ENCODE measurements at places on chromosomes 4 and X.

GRCh38 chr4:7429069-7429416, 5.7 kb downstream of the PSAPL1 start:
- DNase-seq, result no peak

DNA sequence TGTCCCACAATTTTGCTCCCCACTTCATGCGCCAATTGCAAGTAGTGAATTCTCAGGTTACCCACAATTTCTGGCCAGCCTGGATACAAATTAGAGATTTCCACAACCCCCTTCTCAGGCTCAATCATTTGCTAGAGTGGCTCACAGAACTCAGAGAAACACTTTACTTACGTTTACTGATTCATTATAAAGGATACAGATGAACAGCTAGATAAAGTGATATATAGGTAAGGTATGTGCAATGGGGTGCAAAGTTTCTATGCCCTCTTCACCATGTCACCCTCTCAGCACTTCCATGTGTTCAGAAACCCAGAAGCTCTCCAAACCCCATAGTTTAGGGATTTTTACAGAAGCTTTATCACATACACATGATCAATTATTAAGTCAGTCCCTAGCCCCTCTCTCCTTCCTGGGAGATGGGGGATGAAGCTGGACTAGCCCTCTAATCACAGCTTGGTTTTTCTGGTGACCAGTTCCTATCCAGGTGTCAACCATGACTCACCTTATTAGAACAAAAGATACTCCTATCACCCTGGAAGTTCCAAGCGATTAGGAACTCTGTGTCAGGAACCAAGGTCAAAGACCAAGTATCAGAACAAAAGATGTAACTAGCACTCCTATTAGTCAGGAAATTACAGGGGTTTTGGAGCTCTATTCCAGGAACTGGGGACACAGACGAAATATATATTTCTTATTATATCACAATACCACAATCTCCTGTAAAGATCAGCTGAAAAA, 33.5 kb upstream of the PRRG1 start:
- no peak for DNase-seq

- no peak for DNase-seq
Measured at GRCh38 chr4:26786916-26787315, 73.7 kb upstream of the STIM2 start.

DNA sequence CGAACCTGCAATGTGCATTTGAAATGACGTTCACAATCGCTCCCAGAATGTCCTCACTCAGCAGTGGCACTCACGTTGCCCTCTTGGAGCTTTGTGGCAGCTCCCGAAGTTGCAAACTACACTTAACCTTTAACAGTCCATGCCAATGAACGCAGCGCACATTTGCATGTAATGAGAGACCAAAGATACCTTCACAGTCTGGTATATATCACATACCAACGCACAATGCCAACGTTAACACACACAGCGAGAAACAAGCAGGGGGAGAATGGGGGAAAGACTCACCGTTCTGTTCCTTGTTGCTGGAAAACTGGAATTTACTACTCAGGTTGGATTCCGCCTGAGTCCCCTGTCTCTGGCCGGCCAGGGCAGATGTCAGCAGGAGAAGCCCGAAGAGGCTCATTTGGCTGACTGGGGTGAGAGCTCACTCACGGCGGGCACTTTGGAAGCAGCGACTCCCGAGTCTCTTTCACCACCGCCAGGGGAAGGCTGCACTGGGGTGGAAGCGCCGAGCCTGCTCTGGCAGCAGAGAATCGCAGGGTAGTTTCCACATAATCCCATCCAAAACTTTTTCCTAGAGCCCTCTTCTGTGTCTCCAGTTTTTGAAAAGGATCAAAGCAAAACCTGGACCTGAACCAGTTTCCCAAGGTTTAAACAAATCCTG, 966 bp downstream of the PDGFC start:
- no peak for DNase-seq

- no peak for DNase-seq
Measured at GRCh38 chrX:120568609-120569008, 7.8 kb upstream of the CUL4B start.

GRCh38 chr4:176309046-176309445, 10.7 kb upstream of the SPCS3 start:
- no peak for DNase-seq

DNA sequence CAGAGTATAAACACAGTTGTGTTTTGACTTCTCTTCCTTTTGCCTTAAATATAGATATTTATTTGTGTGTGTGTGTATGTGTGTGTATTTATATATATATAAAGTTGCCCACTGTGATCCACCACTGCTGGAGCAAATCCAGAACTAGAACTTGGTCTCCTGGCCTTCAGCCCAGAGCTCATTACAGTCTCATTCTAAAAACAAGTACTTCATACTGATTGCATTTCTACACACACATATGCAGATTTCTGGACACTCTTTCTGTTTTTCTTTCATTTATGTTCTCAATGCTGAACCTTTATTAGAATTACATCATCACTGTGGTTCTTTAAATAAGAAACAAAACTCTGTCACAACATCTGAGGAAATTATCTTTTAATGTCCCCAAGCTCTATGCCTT, 381 bp downstream of the TXK start:
- no peak for DNase-seq

GRCh38 chr4:189355590-189355989, 585.1 kb upstream of the FRG1 start:
- DNase-seq, result no peak

DNA sequence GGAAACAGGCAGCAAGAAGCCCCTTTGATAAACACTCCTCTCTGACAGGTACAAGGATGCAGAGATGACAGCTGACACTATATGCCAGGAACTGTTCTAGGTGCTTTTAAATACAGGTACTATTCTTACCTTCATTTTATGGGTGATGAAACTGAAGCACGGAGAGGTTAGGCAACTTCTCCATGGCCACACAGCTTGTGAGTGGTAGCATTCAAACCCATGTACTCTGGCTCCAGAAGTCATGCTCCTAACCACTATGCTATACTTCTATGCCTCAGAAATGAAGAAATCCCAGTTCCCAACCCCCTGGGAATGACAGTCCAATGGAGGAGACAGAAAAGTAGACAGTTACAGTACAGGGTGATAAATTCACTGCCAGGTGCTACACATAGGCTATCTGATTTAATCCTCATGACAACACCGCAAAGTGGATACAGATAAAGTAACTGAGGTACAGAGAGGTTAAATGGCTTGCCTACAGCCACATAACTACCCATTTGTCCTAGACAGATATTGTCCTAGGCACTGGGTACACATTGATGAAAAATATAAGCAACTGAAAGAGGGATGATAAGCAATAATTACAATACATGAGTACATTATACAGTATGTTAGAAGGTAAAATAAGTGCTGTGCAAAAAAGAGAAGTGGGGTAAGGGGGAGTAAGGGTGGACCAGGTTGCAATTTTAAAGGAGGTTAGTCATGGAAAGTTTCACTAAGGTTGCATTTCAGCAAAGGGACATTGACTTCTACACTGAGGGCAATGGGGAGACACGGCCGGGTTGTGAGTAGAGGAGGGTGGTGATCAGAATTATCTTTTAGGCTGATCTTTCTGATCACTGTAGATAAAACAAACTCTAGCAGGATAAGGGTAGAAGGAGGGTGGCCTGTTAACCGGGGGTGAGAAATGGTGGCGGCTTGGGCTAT, 1.6 kb upstream of the F8 start:
- DNase-seq, result no peak

GRCh38 chrX:47078129-47079043, at the start of gene RGN:
RGN (plus strand) TSS chrX:47078443; CDS start chrX:47081145, 2,702 bp downstream.
- DNase-seq, result no peak

DNA sequence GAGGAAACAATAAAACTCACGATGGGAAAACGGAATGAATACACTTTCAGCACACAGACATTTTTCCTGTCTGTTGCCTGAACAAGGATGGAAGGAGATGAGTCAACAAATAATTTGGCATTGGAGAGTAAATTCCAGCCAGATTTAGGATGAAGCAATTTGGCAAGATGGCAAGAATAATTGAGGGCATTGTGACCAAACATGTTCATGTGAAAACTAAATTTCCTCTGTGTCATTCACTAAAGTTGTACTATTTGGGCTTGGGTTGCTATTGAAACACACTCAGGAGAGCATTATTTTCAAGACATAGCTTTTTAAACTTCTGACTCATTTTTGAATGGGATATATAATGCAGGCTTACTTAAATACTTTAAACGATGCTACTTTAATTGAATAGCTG, 1614.4 kb downstream of the PCDH19 start:
- no peak for DNase-seq
